ENCODE measurements at places on chromosomes 11 and 22.

- no peak for DNase-seq
Measured at GRCh38 chr11:87141322-87141721, 103.6 kb downstream of the TMEM135 start.

DNA sequence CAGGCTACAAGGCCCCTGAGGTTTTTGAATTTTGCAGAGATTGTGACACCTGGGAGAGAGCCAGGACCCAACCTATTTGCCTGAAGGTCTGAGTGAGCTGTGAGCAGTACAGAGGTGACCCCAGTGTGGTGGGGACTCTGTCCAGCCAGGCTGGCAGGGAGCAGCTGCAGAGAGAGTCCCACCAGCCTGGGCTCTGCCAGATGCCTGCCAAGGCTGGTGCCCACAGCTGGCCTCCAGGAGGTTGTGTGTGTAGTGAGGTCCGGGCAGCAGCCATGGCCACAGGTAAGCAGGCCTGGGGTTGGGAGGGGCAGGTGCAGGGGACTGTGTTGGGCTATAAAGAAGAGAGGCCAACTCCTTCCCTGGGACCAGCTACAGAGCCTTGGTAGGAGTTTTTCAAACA, 144.8 kb downstream of the CRYBB2 start:
- DNase-seq: no peak

DNA sequence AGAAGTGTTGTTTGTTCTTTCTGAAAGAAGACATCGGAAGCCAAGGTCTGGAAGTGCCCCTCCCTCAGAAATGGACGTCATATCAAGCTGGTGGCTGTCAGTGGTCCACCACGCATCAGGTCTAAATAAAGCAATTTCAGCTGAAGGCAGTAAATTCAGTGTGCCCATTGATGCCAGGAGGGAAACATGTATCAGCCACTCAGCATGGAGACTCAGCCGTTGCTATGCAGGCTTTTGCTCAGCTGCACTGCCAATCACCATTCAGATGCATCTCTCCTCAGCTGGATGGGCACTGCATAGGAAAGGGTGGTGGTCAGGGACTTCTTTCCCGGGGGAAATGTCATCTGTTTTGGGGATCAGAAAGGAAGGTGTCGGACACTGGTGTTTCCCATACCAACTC, 878.2 kb downstream of the NTM start:
- no peak for DNase-seq

DNA sequence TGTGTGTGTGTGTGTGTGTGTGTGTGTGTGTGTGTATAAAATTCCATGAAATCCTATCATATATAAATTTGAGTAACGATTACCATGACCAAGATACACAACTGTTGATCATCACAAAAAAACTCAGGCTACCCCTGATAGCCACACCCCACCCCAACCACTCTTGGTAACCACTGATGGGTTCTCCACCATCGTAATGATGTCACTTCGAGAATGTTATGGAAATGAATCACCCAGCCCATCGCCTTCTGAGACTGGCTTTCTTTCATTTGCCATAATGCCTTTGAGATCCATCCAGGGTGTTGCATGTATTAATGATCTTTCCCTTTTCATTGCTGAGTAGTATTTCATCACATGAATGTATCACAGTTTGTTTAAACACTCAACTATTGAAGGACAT, 496.0 kb downstream of the MIAT start:
- no peak for DNase-seq

DNA sequence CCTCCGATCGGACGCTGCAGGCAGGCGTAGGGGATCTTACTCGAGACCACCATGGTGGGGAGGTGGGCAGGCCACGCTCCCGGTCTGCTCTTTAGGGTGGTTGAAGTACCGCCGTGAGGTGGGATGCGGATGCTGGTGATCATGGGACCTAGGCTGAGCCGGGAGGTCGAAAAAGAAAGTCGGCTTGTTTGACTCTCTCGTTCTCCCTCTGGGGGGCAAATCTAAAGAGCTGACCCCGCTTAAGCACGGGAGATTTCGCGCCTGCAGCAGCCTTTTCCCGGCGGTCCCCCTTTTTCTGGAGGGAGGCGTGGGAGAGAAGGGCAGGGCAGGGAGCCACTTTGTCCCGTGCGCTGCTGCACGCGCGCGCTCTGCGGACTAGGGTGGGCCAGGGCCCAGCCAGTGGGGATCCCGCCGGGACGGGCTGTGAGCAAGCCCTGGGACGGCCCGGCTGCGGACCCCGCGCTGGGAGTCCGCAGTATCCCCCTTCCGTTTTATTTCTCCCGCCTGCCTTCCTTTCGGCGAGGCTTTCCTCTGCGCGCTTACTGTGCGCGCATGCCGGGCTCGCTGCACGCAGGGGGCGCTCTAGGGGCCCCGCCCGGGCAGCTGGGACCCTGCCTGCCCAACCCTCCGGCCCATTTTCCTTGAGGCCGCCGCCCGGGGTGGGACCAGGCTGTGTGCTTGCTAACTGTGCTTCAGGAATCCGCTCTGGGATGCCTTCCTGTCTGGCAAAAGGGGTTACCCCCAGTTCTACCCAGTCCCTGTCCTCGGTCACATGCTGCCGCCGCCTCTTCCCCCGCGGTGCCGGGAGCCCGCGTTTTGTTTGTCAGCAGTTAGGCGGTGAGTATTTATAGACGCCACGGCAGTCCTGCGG, 81.0 kb downstream of the PRR5L start:
- peak; percentile 68 for DNase-seq

GRCh38 chr22:34976474-34976873, 89.5 kb upstream of the ISX start:
- DNase-seq: peak; percentile 24

- peak; percentile 85 for DNase-seq
Measured at GRCh38 chr11:129750343-129751292, 65.0 kb upstream of the TMEM45B start.

- no peak for DNase-seq
Measured at GRCh38 chr22:37545703-37546436, 14.4 kb upstream of the CDC42EP1 start.

DNA sequence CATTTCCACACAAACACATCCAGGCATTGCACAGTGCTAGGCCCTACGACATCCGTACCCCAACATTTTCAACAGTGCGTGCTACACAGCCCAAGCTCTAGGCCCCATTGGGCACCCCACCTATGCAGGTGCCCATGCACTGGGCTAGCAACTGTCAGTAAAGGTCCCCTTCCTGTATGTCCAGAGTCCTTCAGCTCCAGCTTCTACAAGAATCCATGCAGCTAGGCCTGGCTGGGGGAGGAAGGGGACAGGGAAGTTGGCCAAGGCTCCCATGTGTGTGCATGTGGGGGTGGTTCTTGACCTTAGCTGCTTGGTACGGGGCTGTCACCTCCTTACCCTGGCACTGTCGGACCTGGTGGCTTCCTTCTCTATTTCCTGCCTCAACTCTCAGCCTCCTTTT, 1.3 kb downstream of the B3GAT1 start:
- DNase-seq: no peak

GRCh38 chr11:28671274-28671673, 563.1 kb downstream of the METTL15 start:
- no peak for DNase-seq

DNA sequence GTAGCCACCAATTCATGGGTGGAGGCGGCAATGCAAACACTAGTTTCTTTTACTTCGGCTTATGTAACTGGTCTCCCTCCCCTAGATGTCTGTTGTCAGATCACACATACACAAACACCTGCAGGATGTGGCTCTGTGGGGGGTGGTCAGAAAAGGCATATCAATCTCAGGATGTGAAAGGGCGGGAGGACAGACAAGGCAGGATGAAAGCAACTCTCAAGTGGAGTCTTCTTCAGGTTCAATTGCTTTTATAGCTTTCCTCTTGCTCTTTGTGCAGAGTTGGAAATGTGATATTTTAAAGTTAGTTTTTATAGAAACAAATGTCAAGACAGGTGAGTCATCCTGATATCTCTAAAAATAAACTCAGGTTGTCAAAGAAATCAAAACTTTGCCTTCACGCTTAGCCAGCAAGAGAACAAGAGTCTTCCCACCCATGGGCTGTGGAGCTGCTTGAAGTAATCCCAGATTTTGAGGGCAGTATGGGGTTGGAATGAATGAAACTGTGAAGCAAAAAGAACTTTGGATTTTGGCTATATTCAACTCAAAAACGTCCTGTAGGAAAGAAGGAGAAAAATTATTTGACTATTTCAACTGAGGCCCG, 423.4 kb downstream of the GUCY1A2 start:
- no peak for DNase-seq

- no peak for DNase-seq
Measured at GRCh38 chr11:64947208-64947814, 11.6 kb upstream of the GPHA2 start.

- DNase-seq: no peak
Measured at GRCh38 chr11:924406-925157, 1.1 kb upstream of the AP2A2 start.

DNA sequence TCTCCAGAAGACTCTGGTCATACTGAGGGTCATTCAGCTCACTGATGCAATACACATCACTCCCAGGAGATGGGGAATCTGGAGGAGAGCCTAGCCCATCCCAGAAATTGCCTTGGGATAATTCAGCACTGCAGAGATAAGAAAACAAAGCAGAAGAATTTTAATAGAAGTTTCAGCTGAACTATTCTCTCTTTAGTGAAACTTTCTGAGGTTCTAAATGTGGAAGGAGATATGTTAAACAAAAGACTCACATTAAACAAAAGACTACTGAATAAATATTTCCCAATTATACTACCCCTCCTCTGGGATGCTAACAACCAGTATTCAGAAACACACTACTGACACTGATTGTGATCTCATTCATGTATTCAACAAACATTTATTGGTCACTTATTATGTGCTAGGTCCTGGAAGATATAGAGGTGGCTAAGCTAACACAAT, 47.8 kb downstream of the C2CD3 start:
- DNase-seq: no peak

GRCh38 chr11:126992065-126992803, 8.3 kb downstream of the KIRREL3 start:
- DNase-seq: no peak

- DNase-seq: no peak
Measured at GRCh38 chr22:48798281-48799226, 1029.1 kb downstream of the BRD1 start.

DNA sequence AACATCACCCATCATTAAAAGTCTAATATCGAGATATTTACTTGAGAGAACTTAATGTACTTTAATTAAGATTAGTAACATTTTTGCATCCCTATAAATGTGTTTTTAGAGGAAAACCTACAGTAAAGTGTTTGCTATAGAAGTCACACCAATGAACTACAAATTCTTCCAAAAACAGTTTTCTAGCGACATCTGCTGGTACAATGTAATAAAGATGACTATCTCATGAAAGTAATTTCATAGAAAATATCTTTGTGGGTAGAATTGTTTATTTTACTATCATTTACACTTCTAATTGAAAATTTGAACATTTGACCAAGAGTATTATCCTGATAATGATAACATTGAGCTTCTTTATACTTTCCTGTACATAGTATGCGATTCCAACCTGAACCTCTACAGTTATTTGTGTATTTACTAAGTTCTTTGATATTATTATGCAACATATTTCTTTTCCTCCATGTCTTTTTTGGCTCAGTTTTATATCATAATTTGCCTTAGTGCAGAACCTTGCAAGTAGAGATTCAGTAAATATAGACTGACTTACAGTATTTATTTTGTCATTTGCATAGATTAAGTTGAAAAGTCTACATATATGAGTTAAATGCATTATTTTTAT, 252.7 kb downstream of the TMEM135 start:
- no peak for DNase-seq

- no peak for DNase-seq
Measured at GRCh38 chr22:29257751-29258181, 10.0 kb downstream of the RHBDD3 start.

GRCh38 chr11:33017478-33017877, 1.8 kb downstream of the DEPDC7 start:
- DNase-seq: no peak

GRCh38 chr11:13760115-13760514, 91.6 kb downstream of the FAR1 start:
- DNase-seq: no peak

- no peak for DNase-seq
Measured at GRCh38 chr22:19187716-19188563, 9.4 kb upstream of the SLC25A1 start.

- DNase-seq: no peak
Measured at GRCh38 chr22:23401111-23401909, 178.8 kb downstream of the IGLL1 start.

DNA sequence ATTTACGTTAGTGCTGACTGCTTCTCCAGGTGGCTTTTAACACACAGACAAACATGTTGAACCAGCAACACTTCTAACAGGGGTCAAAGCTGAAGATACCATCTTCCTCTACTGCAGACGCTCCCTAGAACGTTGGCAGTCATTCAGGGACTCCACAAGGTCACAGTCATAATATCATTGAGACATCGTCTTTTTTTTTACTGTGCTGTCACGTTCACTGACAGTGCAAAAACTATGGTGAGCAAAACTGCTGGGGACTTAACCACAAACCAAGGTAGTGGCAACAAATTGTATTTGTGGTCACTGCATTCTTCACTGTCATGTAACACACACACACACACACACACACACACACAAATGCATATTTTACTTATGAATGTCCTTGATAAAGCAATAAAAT, 244.9 kb downstream of the CASP12 start:
- DNase-seq: no peak

Measured in stimulated activated CD8-positive, alpha-beta memory T cell treated with anti-CD3 and anti-CD28 coated beads, Interleukin-4, amount 100 ng/mL, for 48 hours (primary cell).